ENCODE measurements at places on chromosomes 3 and 15.

- no peak for DNase-seq
Observed at GRCh38 chr3:37907906-37908305, 46.2 kb downstream of the CTDSPL start.

DNA sequence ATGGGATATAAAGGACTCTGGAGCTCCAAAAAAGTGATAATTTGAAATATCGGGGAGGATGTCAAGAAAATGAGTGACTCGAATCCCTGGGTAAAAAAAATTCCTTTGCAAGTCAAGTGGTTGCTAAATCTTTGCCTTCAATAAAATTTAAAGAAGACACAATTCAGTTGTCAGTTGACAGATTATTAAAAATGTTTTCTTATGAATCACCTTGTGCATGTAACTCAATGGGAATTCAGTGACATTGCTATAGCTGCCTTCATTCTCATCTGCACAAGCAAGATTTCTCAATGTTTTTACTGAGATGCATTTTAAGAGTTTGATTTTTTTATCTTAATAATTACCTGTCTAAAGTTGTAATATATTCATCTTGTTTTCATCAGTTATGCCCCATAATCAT lies 264.0 kb upstream of the IL12A start:
- DNase-seq = no peak

DNA sequence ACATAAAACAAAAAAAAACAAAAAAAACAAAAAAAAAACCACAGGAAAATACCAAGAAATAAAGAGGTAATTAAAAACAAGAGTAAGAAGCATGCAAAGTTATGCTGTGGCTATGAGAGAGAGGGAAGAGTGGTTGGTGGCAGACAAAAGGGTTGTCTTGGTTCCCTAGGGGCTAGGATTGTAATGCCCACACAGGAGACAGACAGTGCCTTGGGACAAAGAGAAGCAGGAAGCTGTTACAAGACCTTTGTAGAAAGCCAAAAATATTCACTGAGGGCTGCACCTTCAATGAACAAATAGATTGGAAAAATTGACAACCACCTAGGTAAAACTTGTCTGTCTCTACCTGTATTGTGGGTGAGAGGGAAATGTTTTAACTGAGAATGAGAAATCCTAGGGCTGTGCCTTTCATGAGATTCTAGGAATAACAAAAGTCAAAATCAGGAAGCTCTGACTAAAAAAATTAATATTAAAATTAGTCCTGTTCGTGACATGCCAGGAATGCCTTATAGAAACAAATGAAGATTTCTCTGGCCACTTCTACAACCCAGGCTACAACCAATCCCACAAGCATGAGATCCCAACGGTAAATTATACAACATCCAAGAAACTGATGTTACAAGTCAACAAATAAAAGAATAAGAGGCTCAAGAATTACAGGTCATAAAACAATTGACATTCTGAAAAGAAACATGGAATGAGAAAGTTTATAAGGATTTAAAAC lies 45.0 kb upstream of the PRICKLE2 start:
- DNase-seq = no peak

- no peak for DNase-seq
Observed at GRCh38 chr15:55685286-55685685, 57.7 kb downstream of the PRTG start.

DNA sequence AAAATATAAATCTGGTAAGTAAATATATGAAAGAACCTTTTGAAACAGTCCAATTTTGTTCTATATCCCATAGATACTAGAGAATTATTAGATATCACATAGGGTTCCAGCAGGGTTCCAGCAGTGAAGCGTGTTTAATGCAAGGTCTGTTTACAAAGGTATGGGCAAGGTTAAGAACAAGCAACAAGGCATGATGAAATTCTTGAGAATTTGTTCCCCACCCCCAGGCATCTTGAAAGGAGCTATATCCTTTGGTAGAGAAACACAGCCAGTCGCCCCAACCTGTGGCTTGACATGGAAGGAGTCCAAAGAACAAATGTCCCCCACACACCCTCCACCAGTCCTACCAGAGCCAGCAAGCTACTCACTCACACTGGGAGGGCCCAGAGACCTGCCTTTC lies 18.6 kb upstream of the FNDC3B start:
- no peak for DNase-seq

DNA sequence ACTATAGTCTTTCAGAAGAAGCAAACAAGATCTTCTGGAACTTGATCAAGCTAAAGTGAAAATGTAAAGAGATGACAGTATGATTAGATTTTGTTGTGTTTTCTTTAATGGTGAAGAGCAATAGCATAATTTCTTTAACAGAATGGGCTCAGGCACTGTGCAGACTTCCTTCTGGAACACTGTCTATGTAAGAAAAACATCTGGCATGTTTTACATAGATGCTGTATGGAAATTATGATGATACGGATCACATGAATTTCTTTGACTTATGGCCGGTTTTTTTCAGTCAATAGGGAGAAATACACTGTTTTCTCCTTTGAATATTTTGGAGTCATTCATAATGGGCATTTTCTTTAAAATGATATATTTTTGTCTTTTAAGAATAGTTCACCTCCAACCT lies 42.6 kb downstream of the PHLDB2 start:
- no peak for DNase-seq

GRCh38 chr3:61371123-61371522 lies 119.9 kb upstream of the FHIT start:
- DNase-seq = peak; percentile 9

DNA sequence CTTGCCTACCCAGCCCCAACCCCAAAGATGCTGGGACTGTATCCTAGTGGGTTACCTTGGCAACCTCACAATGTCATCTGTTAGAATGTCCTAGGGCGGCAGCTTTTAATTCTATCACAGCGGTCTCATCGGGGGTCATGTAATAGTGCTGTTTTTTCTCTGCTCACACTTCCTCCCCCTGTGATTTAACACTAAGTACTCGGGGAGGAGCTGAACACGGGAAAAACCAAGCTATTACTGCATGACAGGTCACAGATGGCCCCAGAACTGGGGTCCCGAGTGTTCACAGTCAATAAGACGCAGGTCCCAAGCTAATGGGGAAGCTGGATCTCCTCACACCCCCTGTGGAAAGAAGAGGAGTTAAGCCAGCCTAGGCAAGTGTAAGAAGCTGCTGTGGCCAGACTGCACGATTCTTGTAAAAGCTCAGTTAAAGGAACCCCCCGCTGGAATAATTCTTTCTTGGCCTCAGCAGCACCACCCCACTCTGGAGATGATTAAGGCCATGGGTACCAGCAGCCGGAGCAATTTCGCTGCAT lies 2.5 kb upstream of the RFTN1 start:
- no peak for DNase-seq

DNA sequence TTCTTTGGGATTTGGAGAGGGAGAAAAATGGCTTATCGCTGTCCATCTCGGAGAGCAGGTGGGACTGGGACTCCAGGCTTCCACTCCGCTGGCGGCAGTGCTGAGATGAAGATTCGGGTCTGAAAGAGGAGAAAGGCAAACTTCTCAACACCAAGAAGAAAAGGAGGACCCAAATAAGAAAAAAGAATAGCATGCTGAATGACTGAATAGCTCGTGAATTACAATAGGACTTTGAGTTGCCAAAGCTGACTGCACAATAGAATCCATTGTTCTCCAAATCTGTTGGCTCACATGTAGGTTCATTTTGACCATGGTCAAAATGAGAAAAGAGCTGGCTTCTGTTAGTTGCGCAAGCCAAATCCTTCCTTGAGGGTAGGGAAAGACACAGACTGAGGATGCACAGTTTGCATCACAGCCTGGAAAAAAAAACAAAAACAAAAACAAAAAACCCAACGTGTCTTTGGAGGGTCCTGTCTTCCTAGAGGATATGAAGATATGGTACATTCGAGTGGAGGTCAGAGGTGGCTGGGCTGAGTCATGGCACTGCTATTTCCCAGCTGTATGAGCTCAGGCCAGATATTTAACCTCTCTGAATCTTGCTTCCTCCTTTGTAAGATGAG lies 59.3 kb upstream of the LMOD3 start:
- peak; percentile 59 for DNase-seq

GRCh38 chr3:113914646-113915045 lies 33.2 kb upstream of the ZDHHC23 start:
- no peak for DNase-seq

GRCh38 chr3:160330109-160330508 lies 68.9 kb downstream of the IFT80 start:
- DNase-seq = peak; percentile 10

Measured in HT-29 (cell line).